GM23248 (cell line): ENCODE measurements at places on chromosomes 7 and 10.

DNA sequence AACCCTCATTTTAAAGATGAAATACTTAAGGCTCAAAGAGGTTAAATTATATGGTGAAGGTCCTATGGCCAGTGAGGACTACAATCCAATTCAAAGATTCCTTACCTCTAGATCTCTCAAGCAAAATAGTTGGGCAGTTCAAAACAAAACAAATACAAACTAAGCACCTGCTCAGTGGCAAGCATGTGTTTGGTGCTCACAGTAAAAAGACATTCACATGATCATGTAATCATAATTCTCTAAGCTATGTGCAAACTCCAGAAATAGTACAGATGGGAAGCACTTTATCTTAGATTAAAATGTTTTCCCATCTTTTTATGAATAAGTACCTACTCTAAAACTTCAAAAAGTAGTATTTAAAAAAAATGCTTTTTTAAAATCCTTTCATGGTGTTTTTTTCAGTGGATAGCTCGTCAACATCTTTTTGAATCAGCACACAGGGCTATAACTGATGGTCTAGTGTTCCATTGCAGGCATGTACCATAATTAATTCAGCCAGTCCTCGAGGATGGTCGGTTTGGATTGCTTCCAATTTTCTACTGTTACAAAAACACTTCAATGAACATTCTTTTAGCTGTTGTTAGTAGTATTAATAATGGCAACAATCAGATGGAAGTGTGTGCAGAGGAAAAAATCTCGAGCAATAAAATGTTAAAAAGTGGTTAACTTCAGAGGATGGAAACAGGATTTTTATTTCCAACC is 58.4 kb downstream of the CHCHD3 start:
- no peak for DNase-seq

DNA sequence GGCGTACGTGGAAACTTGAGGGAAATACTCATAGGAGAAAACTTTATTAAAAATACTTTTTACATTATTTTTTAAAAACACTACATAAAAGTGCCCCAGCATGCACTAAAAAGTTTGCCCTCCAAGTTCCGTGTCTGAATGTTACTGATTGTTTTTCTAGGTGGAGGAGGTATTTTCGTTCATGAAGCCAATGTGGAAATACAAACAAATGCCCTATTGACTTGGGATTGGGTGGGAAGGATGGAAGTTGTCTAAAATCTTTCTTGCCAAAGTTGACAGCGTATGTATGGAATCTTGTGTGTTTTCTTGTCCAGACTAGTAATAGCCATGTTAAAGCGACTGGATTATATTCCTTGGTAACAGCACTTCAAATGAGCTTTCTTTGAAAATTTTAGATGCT is 1.2 kb downstream of the PROSER2 start:
- peak; percentile 16 for DNase-seq

GRCh38 chr7:65750511-65751344 is 122.1 kb upstream of the VKORC1L1 start:
- peak; percentile 97 for DNase-seq

- DNase-seq: peak; percentile 34
Observed at GRCh38 chr10:90947030-90947960, 26.4 kb upstream of the ANKRD1 start.

DNA sequence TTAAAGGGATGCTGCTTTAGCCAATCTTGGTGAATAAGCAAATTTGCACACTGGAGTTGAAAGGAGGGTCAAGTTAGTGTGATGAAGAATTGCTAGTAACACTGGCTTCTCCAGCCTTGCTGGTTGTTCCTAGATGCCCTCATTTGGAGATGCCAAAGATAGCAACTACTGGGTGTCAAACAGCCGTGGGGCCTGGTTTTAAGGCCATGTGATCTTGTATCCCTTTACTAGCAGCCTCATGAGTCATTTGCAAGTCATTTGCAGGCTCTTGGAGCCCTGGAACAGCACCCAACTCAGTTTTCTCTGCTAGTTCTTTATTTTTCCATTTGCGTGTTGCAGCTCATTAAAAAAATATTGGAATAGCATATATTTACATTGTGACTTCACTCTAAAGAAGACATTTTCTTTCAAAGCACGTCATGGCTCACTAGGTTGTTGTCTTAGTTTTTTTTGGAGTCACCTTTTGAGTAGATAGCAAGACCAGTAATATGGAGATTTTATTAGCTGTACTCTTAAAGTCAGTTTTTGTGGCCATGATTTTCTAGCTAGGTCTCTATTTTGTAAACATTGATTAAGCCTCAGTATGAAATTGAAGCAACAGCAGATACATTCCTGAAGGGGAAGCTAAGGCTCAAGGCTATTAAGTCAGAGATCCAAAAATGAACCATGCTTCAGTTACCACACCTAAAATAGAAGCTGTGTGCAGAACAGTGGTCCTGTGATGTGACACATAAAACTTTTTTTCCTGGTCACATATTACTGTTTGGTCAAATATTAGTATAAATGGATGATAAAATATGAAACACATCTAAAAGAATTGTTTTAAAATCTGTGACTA is 1.3 kb downstream of the LSMEM1 start:
- DNase-seq: peak; percentile 96

DNA sequence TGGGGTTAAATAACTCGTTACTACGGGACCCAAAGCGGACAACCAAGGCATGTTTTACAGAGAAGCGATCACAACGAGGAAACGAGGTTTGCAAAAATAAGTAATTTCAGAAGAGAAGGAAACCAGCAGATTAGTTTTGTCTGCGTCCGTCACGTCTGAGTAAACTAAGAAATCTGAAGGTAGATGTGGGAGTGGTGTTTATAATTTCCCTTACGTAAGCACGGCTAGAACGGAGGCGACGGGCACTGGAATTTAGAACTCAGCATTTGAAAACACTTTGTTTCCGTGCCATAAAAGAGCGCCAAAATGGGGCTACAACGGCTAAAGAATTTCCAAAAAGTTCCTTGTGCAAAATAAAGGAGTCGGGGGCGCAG is 718 bp upstream of the UMAD1 start:
- DNase-seq: peak; percentile 64

GRCh38 chr7:17405786-17406185 is 107.3 kb downstream of the AHR start:
- peak; percentile 96 for DNase-seq

DNA sequence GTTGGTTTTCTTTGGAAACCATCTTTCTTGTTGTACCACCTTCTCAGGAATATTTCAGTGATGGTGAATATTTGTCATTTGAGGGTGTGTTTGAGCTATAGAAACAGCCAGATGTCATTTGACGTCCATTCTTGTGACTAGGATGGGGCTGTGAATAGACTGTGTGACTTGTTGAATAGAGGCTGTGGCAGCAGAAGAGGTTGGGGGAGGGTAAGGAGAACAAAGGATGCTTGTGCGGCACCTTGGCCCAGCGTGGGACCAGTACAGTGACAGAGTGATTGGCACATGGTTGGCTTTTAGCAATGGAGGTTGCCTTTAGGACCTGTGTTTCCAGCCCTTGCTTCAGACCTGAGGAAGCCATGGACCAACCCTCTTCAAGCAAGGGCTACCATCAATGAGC is 11.3 kb downstream of the DMBT1 start:
- no peak for DNase-seq

GRCh38 chr7:112056409-112056808 is 149.8 kb downstream of the DOCK4 start:
- DNase-seq: peak; percentile 51

DNA sequence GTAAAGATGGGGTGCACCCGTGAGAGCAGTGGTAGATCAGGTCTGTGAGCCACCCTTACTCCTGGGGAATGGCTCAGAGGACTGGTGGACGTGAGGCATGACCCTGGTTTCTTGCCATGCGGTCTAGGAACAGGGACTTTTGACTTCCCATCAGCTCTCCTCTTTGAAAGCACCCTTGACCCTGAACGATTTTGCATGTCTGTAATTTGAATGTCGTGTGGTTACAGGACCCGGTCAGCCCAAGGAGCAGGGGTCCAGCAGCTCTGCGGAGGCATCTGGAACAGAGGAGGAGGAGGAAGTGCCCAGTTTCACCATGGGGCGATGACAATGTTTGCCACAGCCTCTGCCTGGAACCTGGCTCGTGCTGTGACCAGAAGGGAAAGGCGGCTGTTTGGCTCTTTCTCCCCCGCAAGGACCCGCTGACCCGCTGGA is 8.6 kb upstream of the ORAI2 start:
- DNase-seq: no peak

GRCh38 chr10:48817141-48817540 is 122.5 kb downstream of the LRRC18 start:
- no peak for DNase-seq

GRCh38 chr7:20275637-20276036 is 55.1 kb upstream of the ITGB8 start:
- peak; percentile 57 for DNase-seq

GRCh38 chr7:28774261-28774988 is 183.7 kb downstream of the TRIL start:
- DNase-seq: peak; percentile 28

GRCh38 chr10:32149252-32149955 is 93.2 kb upstream of the KIF5B start:
- peak; percentile 96 for DNase-seq

DNA sequence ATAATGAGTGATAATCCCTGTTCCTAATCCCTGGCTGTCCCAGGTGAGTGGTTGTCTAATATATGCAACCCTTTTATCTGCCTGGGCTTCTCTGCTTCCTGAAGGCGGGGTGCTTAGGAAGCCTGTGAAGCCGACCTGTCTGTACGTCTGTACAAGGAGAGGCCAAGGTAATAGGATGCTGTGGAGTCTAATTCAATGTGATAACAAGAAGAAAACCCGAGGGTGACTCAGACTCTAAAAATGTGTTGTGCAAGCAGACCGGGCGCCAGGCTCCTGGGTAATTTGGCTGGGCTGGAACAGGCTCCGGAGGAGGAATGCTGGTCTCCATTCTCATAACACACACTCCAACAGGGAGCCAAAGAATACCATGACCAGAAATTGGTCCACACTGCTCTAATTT is 43.6 kb downstream of the THNSL1 start:
- DNase-seq: peak; percentile 91

GRCh38 chr10:75165684-75166622 is 44.6 kb upstream of the VDAC2 start:
- DNase-seq: no peak

- peak; percentile 93 for DNase-seq
Observed at GRCh38 chr10:104351061-104351702, 2.5 kb upstream of the CFAP58 start.

DNA sequence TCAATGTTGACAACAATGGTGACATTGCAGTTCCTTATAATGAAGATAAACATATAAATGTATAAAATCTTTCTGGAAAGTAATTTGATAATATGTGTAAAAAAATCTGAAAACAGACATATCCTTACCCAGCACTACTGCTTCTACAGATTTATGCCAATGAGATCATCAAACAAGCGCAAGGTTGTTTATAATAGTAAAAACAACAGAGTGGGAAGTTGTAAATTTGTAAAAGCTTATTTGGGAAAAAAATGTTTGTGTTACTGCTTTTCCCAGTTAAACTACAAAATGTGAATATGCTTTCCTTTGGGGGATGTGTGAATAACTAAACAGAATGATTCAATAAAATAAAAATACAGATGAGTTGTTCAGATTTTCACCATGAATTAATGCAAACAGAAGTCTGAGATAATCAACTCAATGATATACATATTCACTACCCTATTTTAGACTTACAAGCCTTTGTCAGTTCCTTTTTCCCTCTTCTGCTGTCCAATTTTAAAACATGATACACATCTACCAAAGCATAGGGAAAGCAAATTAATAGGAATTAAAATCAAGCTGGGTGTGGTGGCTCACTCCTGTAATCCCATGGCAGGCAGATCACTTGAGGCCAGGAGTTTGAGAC is 82.1 kb downstream of the USP6NL start:
- no peak for DNase-seq

- no peak for DNase-seq
Observed at GRCh38 chr7:43753843-43754242, 4.6 kb upstream of the BLVRA start.
